ENCODE measurements at places on chromosomes 6 and 20. TPM values are rescaled to one million over a fixed set of nuclear protein-coding genes. Genes with fewer than 3 reads are reported as not detected.

GRCh38 chr6:71049198-71049770, 92.4 kb upstream of the B3GAT2 start:
- H3K27ac ChIP-seq = no peak overlapping the region
- H3K4me3 ChIP-seq = no peak overlapping the region
- no peak for DNase-seq
- peaks cover 7% of the 10 kb centered on the region for H3K27me3 ChIP-seq
- no peaks in the 10 kb centered on the region for H3K4me1 ChIP-seq

DNA sequence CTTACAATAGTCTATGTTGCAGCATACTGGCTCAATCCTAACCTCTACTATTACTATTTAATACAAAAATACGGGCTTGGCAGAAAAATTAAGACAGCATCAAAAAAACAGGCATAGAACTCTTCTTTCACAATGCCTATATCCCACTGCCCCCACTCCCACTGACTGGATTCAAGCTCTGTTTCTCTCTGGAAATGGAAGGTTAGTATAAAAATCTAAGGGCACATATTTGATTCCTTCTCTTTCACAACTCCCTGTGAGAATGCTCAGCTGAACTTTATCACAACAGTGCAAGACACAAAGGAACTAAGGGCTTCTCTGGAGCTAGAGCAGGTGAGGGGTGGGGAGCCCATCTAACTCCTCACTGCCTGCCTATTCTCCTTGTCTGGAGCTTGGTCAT, 258.4 kb upstream of the FAM83B start:
- H3K4me1 ChIP-seq = no peaks in the 10 kb centered on the region
- H3K36me3 ChIP-seq = no peaks in the 10 kb centered on the region
- no peaks in the 10 kb centered on the region for H3K27me3 ChIP-seq
- no peak for DNase-seq
- H3K27ac ChIP-seq = no peak overlapping the region

- no peak for DNase-seq
- peaks cover 6% of the 10 kb centered on the region for H3K4me1 ChIP-seq
- H3K4me3 ChIP-seq = no peak overlapping the region
- no peaks in the 10 kb centered on the region for H3K36me3 ChIP-seq
These were observed 168.0 kb upstream of the LRFN2 start for GRCh38 chr6:40755046-40755681.

GRCh38 chr6:41488433-41489119, 57.6 kb upstream of the FOXP4 start:
- H3K27ac ChIP-seq = no peak overlapping the region
- no peak for DNase-seq
- H3K4me1 ChIP-seq = no peaks in the 10 kb centered on the region
- H3K4me3 ChIP-seq = no peak overlapping the region
- H3K27me3 ChIP-seq = peaks cover 18% of the 10 kb centered on the region

- DNase-seq = no peak
- H3K4me1 ChIP-seq = no peaks in the 10 kb centered on the region
- no peaks in the 10 kb centered on the region for H3K27me3 ChIP-seq
- H3K27ac ChIP-seq = no peak overlapping the region
- H3K36me3 ChIP-seq = no peaks in the 10 kb centered on the region
These were observed 367.5 kb downstream of the GRIK2 start for GRCh38 chr6:101760843-101761621.

DNA sequence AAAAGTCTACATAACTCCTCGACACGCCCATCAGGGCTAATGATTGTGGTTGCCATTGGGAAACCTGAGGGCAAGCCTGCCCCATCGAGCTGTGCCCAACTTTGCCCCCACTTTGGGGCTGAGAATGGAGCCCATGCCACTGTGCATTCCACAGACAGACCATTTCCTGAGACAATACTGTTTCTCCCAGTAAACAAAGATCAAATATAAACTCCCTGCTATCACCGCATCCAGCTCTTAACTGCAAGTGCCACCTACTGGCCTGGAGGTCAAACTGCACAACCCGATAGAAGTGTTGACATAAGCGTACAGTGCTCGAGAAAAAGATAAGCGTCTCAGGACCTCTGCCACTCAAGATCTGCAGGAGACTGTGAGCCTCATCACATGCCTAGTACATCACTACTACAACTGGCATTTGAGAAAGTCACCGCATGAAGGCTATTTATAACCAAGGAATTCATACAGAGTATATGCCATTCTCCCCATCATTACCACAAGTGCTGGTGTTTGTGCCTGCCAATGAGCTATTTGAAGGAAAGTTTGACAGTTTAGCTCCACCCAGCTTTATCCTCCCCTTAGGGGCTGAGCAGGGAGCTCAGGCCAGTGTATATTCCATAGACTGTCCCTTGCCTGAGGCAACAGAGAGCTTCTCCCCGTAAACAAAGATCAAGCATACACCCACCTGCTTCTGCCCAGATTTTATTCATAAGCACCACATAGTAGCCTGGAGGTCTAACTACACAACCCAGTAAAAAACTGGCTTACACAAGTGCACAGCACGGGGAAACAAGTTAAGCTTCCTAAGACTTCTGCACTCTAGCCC, 4.5 kb upstream of the DEFB126 start:
- no peak overlapping the region for H3K27ac ChIP-seq
- no peaks in the 10 kb centered on the region for H3K36me3 ChIP-seq
- peaks cover 2% of the 10 kb centered on the region for H3K4me1 ChIP-seq
- peaks cover 44% of the 10 kb centered on the region for H3K27me3 ChIP-seq
- DNase-seq = no peak
- H3K4me3 ChIP-seq = no peak overlapping the region

DNA sequence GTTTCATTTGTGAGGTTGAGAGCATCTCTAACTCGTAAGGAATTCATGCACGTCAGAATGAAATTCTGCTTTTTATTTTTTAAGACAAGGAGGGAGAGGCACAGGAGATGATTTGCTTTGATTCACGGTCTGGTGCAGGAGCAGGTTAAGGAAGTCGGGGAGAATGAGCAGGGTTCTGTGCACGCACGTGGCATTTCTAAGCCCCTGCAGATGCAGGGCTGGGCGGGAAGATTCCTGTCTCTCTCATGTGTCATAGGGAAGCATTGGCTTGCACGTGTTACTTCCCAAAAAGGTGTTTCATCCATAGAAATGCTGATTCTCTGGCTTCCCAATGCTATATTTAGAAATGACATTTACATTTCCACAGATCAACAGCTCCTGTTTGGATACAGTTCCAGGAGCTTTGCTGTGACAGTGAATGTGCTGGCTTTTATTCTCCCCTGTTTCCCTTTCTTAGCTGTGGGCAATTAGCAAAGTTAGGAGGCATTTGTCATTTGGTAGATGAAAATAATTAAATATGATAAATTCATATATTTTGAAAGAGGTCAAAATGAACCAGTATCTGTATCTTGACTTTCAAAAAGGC, 119.7 kb upstream of the ZFP64 start:
- H3K27me3 ChIP-seq = no peaks in the 10 kb centered on the region
- H3K4me3 ChIP-seq = no peak overlapping the region
- peaks cover 15% of the 10 kb centered on the region for H3K4me1 ChIP-seq
- no peaks in the 10 kb centered on the region for H3K36me3 ChIP-seq
- no peak for DNase-seq

DNA sequence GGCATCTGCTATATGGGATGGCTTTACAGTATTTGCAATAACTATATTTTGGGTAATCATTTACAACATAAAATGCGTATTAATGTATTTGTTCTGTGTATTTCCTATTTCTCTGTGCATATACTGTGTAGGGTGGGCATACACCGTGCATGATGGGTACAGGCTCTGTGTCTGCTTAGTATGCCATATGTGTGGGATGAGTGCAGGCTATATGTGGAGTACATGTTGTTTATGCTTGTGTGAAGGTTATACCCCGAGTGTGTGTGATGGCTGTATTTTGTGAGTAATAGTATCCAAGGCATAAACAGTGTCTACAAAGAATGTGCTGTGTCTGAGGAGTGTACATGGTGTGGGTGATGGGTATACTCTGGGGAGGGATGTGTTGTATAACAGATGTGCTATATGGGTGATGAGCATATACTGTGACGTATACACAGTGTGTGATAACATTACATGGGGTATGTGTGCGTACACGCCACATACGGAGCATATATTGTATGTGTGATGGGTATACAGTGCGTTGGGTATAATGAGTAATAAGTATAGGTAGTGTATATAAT, 52.7 kb downstream of the CPXM1 start:
- no peak for DNase-seq
- no peak overlapping the region for H3K27ac ChIP-seq
- peaks cover 16% of the 10 kb centered on the region for H3K27me3 ChIP-seq
- H3K4me1 ChIP-seq = peaks cover 26% of the 10 kb centered on the region

GRCh38 chr20:47432834-47433210, 68.9 kb upstream of the NCOA3 start:
- DNase-seq = no peak
- peaks cover 2% of the 10 kb centered on the region for H3K4me1 ChIP-seq
- H3K36me3 ChIP-seq = peaks cover 3% of the 10 kb centered on the region
- H3K27me3 ChIP-seq = no peaks in the 10 kb centered on the region

- H3K4me3 ChIP-seq = no peak overlapping the region
- no peak overlapping the region for H3K27ac ChIP-seq
- no peaks in the 10 kb centered on the region for H3K27me3 ChIP-seq
- H3K4me1 ChIP-seq = peaks cover 18% of the 10 kb centered on the region
- no peak for DNase-seq
These were observed 79.2 kb downstream of the PRND start for GRCh38 chr20:4800676-4801449.

DNA sequence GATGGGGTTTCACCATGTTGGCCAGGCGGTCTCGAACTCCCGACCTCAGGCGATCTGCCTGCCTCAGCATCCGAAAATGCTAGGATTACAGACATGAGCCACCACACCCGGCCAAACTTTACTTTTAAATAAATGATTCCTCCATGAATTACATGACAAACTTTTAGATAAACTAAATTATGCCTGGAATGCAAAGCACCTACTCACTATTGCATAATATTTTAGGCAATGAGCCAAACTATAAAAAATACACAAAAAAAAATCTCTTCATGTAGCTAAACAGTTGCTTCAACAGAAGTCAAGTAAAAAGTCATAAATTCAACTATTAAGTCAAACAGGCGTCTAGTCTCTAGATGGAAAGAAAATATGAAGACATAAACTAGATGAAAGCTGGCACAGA, 56.5 kb downstream of the PTPRK start:
- H3K27ac ChIP-seq = no peak overlapping the region
- DNase-seq = no peak
- H3K4me1 ChIP-seq = no peaks in the 10 kb centered on the region
- H3K4me3 ChIP-seq = no peak overlapping the region
- no peaks in the 10 kb centered on the region for H3K36me3 ChIP-seq

DNA sequence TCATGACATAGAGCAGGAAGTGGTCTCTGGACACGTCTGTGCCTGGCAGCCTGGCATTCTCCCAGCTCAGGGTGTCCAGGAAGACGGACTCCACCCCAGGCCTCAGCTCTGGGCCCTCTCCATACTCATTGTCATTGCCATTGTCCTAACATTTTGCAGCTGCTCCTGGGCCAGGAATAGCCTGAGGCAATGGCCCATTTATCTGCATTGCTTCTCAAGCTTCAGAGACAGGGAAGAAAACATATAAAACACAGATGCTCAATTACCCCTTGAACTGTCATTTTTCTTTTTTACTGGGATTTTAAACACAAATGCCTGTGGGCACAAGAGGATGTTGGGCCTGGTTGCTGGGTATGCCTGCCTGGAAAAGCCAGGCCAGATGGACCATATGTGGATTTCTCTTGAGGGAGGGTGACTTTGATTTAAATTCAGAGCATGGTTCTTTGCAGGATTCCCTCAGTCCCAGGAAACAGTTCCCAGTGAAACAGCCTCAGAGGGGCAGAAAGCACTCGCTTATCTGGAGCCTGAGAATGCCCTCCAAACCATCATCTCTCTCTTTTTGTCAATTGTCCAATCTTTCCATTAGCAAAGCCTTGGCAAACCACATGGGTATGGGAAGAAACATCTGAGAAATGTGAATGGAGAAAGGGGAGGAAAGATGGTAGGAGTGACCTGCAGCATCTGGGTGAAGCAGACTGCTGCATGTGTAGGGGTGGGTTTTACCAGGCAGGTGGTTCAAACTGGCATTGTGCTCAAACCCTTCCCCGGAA, 17.9 kb downstream of the LAMP5 start:
- no peaks in the 10 kb centered on the region for H3K4me1 ChIP-seq
- peaks cover 4% of the 10 kb centered on the region for H3K27me3 ChIP-seq
- DNase-seq = no peak

DNA sequence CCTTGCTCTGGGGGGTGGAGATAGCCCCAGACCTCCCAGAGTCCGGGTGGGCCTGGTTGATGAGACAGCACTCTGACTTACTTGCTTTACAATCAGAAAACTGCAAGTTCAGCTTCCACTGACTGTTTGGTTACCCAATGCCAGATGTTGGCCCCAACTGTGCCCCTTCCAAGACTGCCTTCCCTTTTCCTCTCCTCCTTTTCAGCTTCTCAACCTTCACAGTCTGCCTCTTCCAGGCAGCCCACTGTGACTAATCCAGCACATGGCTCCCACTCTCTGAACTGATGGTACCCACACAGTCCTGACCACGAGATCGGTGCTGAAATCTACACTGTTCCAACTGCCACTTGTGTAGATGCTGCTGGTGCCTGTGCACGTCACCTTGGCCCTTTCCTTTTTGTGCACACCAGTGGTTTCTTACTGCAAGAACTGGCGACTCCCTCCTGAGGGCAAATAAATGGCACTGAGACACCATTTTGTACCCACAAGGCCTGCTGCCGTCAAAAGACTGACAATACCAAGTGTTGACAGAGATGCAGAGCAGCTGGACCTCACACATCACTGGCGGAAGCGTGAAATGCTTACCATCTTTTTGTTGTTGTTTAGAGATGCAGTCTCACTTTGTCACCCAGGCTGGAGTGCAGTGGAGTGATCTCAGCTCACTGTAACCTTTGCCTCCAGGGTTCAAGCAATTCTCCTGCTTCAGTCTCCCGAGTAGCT, 1.8 kb upstream of the ARFGAP1 start:
- H3K27me3 ChIP-seq = peaks cover 5% of the 10 kb centered on the region
- H3K27ac ChIP-seq = no peak overlapping the region
- H3K4me3 ChIP-seq = peak overlapping the region; percentile 83

DNA sequence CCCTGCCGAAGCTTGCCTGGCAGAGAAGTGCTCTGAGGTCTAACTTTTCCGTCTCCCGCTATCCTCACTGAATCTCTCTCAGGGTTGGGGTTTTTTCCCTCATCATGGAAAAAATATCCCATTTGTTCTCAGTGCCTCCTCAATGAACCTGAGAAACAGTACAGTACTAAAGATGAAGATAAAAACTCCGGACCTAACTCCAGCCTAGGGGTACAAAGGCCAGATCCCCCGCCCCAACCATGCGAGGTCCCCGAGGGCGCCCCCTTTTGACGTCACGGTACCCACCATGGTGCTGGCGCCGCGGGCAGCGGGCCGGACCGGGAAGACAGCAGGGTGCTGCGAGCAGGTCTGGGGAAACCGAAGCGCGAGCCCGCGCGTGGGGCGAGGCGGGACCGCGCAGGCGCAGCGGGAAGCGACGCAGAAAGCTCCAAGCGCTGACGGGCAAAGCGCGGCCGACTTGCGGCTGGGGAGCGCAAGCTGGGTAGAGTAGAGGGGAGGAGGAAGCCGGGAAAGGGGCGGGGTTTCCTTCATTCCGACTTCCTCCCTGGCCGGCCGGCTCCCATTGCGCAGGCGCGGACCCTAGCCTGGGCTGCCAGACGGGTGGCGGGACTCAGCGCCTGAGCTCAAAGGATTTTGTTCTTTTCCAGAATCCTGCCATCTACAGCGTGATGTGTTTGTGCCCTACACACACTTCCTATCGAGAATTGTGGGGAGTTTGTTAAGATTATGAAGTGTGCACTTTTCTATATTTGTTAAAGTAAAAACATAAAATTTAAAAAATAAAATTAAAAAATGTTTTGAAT, at the start of gene LSM2:
LSM2 (minus strand) TSS at position 497 of the 803 bp plus-strand sequence; CDS start at position 288, 209 bp downstream.
- DNase-seq = peak; percentile 99
- peaks cover 13% of the 10 kb centered on the region for H3K4me1 ChIP-seq
- no peaks in the 10 kb centered on the region for H3K27me3 ChIP-seq
- H3K36me3 ChIP-seq = peaks cover 13% of the 10 kb centered on the region
- H3K4me3 ChIP-seq = peak within 1 kb of the TSS; percentile 99

GGTLC1 gene
- not detected for total RNA-seq
